ENCODE measurements at places on chromosomes 4 and X.

DNA sequence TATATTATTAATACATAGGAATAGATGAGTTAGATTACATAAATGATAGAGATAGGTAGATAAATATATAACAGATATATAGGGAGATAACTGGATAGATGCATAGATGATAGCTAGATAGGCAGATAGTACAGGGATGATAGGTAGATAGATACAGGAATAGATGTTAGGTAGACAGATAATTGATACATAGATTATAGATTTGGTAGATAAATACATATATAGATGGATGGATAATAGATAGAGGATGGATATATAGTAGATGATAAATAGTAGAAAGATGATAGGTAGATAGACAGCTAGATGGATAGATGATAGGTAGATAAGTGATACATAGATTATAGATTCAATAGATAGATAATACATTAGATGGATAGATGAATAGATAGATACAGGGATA lies 283.6 kb downstream of the SHOX start:
- DNase-seq, result no peak

DNA sequence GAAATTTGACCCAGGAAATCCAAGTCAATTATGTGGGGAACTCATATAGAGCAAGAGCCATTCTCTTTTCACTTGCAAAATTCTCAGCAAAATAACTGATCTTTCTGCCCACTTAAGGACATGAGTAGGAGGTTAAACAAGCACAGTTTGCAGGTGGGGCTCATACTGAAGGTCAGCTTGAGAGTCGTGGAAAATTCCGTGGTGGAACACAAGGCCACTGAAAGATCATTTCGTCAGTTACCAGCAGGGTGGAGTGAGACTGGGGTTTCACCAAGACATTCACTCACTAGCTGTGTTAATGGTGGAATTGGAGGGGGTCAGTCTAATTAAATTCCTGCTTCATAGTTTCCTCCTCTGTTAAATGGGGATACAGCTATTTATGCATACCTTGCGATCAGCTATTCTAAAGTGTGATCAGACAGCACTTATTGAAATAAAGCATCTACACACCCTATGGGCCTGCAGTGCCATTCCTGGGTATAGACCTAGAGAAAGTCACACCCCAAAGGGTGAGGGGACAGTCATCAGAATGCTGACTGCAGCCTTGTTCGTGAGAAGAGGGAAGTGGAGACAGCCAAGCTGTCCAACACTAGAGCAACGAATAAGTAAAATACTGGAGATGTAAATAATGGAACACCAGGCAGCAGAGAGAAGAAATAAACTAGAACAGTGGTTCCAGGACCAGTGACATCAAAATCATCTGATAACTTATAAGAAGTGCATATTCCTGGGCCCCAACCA lies 42.7 kb upstream of the CLNK start:
- no peak for DNase-seq

- DNase-seq, result no peak
Observed at GRCh38 chr4:40395908-40396793, 61.0 kb downstream of the CHRNA9 start.

DNA sequence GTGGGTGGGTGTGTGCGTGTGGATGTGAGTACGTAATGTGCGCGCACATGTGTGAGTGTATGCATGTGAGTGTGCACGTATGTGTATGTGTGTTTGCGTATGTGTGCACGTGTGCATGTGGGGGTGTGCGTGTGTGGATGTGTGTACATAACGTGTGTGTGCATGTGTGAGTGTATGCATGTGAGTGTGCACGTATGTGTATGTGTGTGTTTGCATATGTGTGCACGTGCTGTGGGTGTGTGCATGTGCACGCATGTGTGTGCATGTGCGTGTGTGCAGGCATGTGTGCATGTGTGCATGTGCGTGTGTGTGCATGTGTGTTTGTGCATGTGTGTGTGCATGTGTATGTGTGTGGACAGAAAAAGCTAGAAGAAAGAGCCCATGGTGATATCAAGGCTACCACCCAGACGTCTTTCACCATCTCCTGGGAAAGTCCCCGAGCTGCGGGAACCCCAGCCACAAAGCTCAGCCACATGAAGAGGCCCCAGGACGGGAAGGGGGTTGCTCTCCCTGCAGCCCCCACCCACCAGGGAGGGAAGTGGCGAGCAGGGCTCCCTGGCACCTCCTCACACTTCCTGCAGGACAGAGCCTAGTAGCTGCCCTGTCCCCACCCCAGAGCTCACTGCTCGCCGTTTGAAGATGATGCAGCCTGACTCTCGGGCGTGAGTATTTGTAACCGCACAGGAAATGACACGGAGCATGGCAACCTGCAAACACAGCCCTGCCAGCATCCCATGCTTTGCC lies 108.3 kb downstream of the DCTD start:
- DNase-seq, result peak; percentile 69

DNA sequence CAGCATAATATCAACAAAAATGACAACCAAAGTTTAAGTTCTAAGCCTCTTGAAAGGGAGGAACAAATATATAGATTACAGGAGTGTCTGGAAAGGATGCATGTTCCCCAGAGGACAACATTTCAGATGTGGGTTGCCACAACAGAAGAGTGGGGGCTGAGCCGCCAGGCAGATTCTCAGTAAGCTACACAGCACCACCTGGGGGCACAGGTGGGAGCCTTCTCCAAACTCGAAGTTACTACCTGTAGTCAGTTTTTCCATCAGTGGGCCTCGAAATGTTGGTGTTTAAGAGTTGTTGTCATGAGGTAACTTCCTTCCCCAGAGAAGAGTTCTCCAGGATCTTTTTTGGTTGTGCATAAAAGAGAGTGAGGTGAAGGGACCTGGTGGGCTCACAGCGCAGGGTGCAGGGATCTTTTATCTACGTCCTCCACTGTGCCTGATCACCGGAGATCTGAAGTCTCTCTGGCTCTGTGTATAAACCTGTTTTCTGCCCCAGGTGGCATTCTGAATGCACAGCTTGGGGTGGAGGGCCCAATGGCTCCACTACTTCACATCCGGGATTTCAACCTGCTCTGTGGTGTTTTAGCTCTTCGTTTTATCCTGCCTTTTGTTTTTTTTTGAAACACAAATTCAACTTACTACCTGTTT lies 58.4 kb upstream of the STS start:
- DNase-seq, result peak; percentile 8

- DNase-seq, result no peak
Observed at GRCh38 chr4:107619066-107619465, 101.0 kb downstream of the PAPSS1 start.

DNA sequence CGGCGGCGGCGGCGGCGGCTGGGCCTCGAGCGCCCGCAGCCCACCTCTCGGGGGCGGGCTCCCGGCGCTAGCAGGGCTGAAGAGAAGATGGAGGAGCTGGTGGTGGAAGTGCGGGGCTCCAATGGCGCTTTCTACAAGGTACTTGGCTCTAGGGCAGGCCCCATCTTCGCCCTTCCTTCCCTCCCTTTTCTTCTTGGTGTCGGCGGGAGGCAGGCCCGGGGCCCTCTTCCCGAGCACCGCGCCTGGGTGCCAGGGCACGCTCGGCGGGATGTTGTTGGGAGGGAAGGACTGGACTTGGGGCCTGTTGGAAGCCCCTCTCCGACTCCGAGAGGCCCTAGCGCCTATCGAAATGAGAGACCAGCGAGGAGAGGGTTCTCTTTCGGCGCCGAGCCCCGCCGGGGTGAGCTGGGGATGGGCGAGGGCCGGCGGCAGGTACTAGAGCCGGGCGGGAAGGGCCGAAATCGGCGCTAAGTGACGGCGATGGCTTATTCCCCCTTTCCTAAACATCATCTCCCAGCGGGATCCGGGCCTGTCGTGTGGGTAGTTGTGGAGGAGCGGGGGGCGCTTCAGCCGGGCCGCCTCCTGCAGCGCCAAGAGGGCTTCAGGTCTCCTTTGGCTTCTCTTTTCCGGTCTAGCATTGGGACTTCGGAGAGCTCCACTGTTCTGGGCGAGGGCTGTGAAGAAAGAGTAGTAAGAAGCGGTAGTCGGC lies 528 bp downstream of the FMR1 start:
- peak; percentile 15 for DNase-seq

DNA sequence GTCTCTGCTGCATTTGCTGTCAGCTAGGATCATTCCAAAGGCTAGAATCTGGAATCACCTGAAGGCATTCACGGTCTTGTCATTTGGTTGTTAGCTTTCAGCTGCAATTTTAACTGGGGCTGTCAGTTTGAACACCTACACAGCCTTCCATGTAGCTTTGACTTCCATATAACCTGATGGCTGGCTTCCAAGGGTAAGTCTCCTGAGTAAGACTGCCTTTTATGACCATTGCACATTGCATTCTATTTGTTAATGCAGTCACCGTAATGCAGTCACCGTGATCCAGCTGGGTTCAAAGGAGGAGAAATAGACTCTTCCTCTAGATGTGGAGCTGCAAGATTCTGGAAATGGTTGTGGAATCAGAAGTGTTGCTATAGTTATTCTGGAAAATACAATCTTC lies 1284.2 kb downstream of the ADGRL3 start:
- no peak for DNase-seq

DNA sequence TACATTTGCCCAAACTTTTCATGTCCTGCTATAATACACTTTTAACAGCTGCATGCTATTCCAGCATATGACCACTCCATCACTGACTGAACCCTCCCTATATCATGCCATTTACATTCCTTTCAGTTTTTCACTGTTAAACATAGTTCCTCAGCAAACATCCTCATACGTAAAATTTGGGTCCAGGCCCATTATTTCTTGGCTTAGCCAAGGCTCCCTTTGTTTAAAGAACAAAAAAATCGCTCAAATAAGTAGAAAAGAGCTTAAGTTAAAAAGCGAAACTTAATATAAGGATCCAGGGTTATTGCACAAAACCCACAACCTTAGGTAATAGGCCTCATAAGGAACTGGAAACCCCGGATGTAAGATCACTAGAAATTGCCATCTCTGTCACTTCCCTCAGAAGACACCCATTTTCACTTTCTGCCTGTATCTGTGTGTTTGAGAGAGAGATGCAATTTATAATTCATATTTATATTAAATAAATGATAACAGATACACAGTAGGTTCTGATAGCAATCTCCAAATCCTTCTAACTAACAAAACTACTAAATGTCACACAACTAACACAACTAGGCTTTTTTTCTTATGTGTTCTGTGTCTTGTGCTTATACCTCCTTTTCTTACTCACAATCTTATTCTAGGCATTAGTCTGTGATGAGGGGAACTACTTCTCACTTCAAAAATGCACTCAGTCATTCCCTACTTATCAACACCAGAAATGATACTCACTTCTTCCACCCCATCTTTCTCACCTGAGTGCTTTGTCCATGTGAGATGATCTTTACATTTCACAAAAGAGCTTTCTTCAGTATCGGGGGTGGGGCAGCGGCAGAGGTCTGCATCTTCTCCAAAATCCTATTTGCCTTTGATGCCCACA lies 59.9 kb upstream of the FAM241A start:
- DNase-seq, result no peak

DNA sequence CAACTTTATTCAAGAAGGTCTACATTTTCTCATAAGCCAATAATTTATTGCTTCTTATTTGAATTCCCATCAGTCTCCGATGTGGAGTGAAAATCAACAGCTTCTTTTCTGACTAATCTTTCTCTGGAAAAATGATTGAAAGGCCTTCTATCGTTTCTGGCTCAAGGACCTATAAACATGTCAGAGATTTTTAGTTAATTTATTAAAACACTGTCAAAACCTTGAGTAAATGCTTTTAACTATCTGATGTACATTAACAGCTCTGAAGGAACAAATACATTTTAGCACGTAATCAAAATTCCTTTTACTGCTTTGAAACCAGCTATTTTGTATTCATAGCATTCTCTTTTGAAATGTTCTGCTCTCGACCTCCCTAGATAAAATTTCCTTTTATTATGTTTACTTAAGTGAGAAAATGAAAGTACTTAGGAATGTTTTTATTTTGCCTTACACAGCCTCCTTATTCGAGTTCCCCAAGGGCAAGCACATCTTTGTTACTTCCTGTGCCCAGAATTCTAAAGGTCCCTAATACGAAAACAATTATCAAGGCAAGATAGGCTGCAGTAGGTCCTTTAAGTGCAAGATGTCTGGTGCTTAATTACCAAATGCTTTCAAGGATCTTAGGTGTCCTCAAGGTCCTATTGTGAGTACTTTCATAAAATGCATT lies 3.1 kb upstream of the ZFX start:
- no peak for DNase-seq

- no peak for DNase-seq
Observed at GRCh38 chr4:93888308-93888707, 59.8 kb downstream of the ATOH1 start.

- no peak for DNase-seq
Observed at GRCh38 chrX:56130436-56130835, 101.7 kb upstream of the KLF8 start.

GRCh38 chr4:86557526-86557925 lies 36.6 kb upstream of the PTPN13 start:
- no peak for DNase-seq

- DNase-seq, result no peak
Observed at GRCh38 chrX:137353404-137353803, 212.5 kb upstream of the ZIC3 start.

- DNase-seq, result no peak
Observed at GRCh38 chr4:84493092-84493850, 5.8 kb downstream of the NKX6-1 start.

DNA sequence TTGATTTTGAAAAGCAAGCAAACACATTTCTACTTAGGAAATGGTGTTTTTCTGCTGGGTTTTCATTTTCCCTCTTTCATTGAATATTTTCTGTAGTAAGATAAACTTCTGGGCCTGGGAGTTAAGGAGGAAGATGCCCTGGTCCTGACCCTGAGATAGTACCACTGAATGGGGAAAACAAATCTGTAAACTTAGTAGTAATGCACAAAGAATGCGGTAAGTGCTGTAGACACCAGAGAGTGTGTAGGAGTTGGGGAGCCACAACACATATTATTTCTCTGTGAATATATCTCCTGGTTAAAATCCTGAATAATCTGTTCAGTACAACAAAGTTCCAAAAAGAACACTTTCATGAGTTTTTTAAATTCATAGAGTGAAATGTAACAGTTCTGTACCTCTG lies 178.3 kb downstream of the MAPK10 start:
- no peak for DNase-seq

GRCh38 chrX:139078761-139079280 lies 367.3 kb upstream of the FGF13 start:
- DNase-seq, result no peak

DNA sequence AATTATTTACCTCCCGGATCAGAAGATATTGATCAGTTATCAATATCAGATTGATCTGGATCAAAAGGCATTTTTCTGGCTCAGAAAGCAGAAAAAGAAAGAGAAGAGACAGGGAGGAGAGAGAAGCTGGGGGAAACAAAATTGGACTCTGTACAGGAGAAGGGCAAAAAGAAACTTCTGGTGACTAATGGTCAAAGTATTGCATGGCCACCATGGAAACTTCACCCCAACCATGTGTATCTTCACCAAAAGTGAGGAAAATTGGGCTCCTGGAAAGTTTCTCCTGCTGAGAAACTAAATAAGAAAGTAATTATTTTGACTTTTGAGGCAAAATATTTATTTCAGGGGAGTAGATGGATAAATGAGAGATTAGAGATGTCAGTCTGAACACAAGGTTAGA lies 33.9 kb downstream of the RNF150 start:
- DNase-seq, result no peak

Data from activated CD4-positive, alpha-beta T cell treated with anti-CD3 and anti-CD28 coated beads, Interleukin-2, amount 50 U/mL, for 48 hours (primary cell).